ENCODE measurements at places on chromosomes 6 and 20.
A peak's percentile ranks its signal among the peaks of the same experiment; 100 is the strongest.

GRCh38 chr6:35503534-35503933 lies 6.7 kb upstream of the TEAD3 start:
- no peak for DNase-seq

GRCh38 chr6:83307849-83308248 lies 114.7 kb downstream of the RWDD2A start:
- DNase-seq: no peak

DNA sequence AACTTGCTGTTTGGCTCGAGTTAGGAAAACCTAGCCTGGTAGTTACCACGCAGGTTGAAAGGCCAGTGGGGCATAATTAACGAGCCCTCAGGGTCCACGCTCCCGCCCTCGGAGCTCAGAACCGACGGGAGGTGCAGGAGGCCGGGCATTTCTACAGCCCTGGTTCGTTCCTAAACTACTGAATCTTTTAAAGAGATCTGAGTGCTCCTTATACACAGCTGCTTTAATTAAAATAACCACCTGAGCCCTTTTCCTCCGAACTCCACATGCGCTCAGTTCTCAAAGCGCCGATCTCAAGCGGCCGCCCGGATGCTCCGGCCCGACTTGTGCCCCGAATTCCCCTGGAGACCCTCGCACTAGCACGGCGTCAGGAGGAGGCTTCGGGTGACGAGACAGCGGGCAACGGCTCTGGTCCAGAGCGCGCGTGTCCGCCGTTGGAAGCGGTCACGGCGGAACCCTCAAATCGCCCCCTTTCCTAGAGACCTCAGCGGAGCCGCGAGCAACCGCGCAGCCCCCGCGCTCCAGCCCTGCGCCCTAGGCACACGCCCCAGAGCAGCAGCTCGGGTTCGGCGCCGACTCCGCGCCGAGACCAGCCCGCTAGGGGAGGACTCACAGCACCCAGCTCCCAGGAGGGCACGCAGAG lies 397 bp downstream of the WDR27 start:
- no peak for DNase-seq

DNA sequence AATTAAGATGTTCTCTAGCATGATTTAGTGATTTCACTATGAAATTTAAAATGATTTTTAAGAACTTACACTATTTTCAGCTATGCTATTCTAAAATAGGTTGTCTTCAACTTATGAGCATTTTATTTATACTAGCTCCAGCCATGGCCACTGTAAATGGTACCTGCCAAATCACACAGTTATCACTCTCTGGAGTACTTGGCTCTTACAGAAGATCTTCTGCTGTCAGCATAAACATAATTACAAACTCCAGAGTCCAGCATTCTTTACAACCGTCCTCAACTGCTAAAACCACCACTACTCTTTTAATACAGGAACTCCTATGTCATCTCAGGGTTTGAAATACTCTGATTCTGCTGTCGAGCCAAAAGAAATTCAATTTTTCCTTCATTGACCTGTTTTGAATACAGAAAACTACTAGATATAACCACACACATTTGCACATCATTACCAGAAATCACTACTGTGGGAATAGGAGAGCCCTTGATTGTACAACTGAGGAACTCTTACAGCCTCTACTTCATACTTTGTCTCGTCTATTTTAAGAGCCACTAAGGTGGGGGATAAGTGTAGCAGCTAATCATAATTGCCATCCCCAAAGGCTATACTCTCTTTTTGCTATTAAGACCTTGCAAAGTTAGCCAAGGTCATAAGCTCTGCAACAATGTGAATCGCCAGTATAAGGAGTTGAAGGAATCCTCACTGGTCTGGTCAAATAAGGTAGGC lies 93.7 kb downstream of the PHIP start:
- no peak for DNase-seq

- DNase-seq: no peak
These were observed 4.9 kb downstream of the REV3L start for GRCh38 chr6:111478064-111478476.

GRCh38 chr6:136783495-136784270 lies 8.6 kb downstream of the MAP3K5 start:
- DNase-seq: no peak

DNA sequence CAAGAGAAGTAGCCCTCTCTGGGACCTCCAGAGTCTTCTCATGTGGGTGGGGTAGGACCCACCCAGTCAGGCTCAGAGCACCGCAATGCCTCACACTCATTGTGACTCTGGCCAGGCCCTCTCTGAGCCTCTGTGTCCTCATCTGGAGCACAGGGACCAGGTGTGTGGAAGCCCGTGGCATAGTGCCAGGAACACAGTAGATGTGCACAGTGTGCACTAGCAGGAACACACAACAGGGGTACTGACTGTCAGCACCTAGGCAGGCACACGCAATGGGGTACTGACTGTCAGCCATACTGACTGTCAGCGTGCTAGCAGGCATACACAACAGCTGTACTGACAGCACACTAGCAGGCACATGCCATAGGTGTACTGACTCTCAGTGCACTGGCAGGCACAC lies 2.0 kb upstream of the STMN3 start:
- DNase-seq: no peak

GRCh38 chr6:24357336-24358218 lies at the start of gene DCDC2:
TSS of gene DCDC2 (minus strand) at chr6:24358059. CDS start at chr6:24357750, 309 bp downstream.
- peak; percentile 70 for DNase-seq

GRCh38 chr6:47454713-47455396 lies 22.7 kb upstream of the CD2AP start:
- no peak for DNase-seq

- DNase-seq: no peak
These were observed 4.6 kb downstream of the PTPN1 start for GRCh38 chr20:50514750-50515149.

GRCh38 chr6:56909115-56909907 lies 45.6 kb upstream of the BEND6 start:
- no peak for DNase-seq

DNA sequence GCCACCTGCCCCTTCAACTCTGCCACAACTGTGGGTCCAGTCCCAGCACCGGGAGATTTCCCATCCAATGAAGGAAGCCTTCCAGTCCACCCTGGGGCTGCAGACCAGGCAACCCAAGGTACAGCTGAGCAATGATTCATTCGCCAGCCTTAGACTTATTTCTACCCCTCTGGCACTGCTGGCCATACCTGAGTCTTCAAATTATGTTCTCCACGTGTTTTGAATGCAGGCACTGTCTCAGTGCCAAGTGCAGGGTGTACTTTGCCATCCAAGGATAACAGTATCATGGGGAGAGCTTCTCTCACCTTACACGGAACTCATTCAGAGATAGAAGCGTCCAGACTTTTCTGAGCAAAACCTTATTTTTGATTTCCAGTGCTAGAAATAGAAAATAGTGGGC lies 175.6 kb downstream of the ZFP64 start:
- DNase-seq: no peak

DNA sequence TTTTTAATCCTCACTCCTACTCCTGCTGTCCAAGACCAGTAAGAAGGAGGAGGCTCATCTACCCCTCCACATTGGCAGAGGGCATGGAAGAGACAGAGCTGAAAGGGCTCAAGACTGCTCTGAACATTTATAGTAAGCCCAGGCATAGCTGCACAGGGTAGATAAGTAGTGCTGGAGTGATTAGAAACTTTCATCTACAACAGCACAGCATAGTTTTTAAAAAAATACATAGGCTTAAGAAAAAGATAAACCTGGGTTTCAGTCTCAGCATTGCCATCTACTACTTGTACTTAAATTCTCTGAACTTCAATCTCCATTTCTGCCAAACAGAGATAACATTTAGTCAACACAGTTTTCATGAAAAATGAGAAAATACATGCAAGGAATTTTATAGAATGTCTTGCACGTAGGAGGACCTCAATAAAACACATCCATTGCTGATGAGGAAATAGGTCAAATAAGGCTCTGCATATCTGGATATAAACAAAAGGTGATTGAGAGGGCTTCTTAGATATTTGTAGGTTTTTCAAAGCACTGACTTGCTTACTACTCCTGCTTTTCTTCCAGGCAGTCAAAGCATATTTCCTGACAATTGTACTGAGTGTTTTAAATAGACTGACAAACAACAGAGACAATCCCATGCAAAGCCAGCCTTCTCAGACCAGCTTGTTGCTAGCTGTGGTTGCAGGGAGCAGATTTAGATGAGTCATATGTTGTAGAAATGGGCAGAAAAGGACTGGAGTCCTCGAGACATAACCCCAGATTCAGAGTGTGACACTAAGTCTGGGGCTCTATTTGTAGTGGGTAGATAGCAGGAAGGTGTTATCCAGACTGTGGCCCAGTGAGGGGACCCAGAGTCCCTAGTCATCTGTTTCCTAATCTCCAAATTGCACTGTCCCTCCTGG lies 107.4 kb upstream of the TAB2 start:
- no peak for DNase-seq

DNA sequence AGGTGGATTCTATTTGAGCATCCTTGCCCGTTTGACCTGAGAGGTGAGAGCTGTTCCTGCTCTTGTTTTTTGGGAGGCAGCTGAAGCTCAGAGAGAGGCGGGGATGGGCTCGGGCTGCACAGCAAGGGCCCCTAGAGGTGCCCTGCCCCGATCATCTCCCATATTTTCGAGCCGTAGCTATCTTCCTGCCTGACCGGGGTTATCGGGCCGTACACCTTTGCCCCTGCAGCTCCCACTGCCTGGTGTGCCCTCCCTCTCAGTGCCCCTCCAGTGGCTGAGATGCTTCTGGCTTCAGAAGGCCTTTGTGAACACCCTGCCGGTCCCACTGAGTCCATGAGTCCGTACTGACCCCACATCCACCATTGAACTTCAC lies 6.7 kb downstream of the SRC start:
- DNase-seq: no peak

- no peak for DNase-seq
These were observed 316.9 kb upstream of the PRDM1 start for GRCh38 chr6:105769197-105769596.

GRCh38 chr6:36848658-36849441 lies 9.6 kb upstream of the CPNE5 start:
- no peak for DNase-seq

DNA sequence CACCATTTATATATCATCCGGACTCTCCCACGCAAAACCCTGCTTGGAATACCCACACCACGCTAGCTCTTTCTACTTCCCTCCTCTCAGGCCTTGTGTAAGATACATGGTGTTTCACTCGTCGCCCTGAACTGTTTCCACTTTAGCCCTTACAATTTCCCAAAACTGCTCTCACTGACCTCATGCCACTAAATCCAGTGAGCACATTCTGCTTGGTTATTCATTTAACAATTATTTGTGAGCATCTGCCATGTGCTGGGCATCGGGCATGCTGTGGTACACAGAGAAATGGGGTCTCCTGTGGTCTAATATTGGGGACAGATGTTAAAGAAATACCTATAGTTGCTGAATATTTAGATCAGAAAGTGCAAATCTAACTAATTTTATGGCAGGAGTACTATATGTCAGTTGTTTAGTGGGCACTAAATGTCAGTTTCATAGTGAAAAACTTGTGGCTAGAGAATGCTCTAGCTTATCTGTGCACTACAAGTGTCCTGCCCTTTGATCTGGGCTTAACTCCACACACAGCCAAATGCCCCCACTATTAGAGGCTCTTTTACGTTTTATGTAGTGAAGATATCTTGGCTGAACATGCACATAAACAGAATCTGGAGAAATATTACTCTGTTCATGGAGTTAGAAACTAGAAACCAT lies 41.0 kb downstream of the PLEKHG1 start:
- no peak for DNase-seq

DNA sequence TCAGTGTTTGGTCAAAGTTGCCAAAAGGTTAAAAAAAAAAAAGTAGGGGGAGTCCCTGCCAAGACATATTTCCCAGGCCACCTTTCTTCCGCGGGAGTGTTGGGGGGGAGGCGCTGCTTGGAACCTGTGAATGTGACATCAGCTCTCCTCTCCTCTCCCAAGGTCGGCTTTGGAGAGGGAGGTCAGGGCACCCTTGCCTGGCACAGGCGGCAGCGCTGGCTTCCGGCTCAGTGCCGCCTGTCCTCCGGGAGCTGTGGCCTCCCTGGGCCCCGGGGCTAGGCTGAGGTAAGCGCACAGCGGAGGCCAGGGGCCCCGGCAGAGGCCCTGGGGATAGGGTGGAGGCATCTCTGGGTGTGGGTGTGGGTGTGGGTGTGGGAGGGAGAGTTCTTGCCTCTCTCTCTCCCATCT lies 1.9 kb upstream of the EDN1 start:
- DNase-seq: no peak

GRCh38 chr20:57566803-57567459 lies 6.0 kb downstream of the PCK1 start:
- no peak for DNase-seq

DNA sequence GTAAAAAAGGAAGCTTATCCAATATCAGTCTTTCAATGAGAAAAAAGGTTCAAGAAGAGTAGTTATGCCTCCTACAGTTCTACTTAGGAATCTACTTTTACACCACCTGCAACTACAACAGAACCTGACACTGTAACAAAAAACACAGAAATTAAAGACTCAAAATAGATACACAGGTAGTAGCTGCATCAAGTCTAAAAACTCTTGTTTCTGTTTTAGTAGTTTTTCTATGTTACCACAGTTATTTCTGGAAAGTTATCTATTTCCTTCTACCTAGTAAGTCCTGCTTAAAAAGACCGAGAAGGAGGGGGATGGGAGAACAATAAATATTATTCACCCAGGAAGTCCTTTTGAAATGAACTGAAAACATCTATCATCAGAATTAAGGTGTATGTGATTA lies 52.5 kb downstream of the ATG5 start:
- DNase-seq: no peak

- DNase-seq: no peak
These were observed 21.6 kb downstream of the TCF15 start for GRCh38 chr20:588476-588875.

Data from activated CD8-positive, alpha-beta memory T cell treated with anti-CD3 and anti-CD28 coated beads for 24 hours (primary cell).